ENCODE measurements at places on chromosomes 5 and 9.
A peak's percentile ranks its signal among the peaks of the same experiment; 100 is the strongest.

DNA sequence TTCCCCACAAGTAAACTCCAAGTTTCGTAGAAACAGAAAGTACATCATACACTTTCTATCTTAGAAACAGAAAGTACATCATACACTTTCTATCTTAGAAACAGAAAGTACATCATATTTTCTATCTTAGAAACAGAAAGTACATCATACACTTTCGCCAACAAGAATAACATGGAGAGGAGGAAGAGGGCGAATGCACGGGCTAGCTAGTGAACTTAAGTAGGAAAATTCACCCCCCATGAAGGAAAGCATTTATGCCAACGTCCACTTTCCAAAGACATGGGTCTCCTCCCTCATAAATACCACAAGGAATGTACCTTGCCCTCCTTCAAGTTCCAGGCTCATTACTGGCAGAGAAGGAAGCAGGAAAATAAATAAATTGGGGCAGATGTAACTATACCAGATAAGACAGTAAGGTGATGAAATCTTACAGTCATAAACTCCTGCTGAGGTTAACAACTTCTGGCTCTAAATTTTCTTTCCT is 64.7 kb downstream of the FRMD3 start:
- DNase-seq, result no peak

DNA sequence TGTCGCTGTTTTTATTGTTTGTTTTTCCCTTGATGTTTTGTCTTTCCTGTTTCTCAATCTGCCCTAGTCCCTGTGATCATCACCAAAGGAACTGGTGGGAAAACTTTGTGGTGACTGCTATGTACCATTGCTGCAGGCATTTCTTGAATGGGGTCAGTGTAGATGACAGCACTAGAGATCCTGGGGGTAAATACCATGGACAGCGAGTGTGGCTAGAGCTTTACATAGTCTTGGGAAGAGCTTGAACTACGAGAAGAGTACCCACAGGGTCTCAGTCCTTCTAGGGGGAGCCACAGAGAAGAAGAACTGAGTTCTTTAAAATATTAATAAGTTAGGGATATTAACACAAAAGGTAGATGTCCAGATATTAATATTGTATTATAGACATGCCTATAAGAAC is 138.8 kb downstream of the PAM start:
- DNase-seq, result no peak

DNA sequence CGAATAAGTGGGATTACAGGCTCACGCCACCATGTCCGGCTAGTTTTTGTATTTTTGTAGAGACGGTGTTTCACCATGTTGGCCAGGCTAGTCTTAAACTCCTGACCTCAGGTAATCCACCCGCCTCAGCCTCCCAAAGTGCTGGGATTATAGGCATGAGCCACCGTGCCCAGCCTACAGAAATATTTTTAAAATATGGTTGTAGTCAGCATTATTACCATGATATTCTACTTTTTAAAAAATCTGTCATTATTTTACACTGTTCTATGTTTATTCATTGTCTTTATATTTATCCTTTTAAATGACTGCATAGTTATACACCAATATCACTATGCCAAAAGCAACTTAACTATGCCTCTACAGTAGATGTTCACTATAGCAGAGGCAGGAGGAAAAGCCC is 41.6 kb upstream of the SLC30A5 start:
- DNase-seq, result no peak

GRCh38 chr9:101791938-101792337 is 53.5 kb upstream of the GRIN3A start:
- peak; percentile 53 for DNase-seq

DNA sequence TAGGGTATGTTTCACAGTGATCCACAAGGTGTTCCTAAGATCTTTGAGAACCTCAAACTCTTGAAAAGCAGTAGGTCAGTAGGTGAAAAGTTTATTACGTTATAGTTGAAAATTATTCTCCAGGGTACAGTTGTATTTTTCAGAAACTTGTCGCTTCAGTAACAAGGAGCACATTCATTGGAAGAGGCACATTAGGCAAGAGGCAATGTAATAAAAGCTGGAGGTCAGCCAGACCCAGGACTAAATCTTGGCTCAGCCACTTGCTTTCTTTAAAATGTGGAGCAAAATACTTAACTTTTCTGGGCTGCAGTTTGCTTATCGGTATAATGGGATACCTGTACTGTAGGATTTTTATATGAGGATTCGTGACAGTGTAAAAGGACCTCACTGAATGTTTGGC is 45.6 kb downstream of the TLE4 start:
- no peak for DNase-seq

GRCh38 chr5:32461441-32462120 is 17.0 kb upstream of the ZFR start:
- DNase-seq, result no peak

DNA sequence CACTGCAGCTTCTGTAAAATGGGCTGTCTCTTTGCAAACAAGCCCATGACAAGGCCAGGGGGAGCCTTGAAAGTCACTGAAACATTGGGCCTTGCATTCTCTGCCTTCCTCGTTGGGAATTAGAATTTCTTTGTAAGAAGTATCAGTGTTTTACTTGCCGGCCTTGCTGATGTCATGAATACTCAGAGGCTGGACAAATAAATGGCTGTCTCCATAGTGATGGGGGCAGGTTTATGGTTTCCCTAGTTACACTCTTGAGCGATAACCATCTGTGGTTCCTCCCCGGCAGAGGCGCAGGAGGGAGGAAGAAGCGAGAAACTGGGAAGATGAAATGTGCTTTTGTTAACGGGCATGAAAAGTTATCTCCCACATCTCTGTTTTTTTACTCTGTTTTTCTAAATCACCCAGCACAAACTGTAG is 272.7 kb upstream of the PANK3 start:
- peak; percentile 84 for DNase-seq

DNA sequence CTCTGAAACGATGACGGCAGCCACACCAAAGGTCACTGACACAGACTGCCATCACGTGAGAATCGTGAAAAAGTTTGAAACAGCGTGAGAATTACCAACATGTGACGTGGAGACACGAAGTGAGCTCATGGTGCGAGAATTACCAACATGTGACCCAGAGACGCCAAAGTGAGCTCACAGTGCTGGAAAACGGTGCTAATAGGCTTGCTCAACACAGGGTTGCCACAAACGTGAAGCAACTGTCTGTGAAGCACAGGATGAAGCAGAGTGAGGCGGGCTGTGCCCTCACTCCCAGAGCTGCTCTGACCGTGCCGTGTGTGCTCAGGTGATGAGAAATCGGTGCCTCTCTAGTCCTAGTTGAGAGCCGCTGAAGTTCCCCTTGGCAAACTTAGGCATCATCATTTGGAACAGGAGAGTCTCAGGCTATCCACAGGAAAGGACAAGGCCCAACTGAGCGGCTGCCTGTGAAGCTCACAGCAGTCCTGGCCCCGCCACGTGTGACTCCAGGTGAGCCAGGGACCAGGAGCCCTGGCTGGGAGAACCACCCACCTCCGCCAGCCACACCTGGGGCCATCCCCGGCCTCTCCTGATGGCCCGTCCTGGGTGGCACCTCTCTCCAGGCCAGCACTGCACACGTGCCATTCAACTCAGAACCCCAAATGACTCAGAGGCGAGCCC is 29.8 kb upstream of the SLC6A3 start:
- no peak for DNase-seq

- no peak for DNase-seq
Measured at GRCh38 chr5:127924606-127925005, 159.0 kb upstream of the SLC12A2 start.

DNA sequence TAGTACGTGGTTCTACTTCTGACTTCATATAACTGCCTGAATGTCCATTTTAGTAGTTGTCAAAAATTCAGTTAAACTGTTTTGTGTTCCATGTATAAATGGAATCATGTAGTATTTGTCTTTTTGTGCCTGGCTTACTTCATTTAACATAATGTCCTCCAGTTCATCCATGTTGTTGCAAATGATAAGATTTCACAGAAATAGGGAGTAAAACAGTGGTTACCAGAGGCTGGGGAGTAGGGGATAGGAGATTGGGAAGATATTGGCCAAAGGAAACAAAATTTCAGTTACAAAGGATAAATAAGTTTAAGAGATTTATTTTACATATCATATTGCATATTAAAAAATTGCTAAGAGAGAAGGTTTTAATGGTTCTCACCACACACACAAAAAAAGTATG is 425.0 kb upstream of the MEF2C start:
- no peak for DNase-seq

DNA sequence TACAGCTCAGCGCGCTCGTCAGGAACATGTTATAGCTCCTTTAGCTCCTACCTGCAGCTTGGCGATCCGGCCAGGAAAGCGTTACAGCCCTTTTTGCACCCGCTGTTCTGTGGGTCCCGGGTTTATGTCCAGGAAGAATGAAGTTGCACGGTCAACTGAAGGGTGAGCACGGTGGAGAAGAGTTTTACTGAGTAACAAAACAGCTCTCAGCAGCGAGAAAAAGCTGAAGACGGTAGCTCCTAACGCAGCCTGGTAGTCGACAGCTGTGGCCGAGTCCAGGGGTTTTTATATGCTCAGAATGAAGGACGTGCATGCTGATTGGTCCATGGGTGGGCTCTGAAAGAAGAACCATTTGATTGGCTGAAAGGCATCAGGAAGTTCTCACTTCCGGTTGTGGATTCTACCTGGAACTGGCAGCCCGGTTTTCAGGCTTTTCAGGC is 1830.1 kb upstream of the NUDT12 start:
- DNase-seq, result no peak

- DNase-seq, result no peak
Measured at GRCh38 chr9:97919217-97919813, 3.0 kb downstream of the TRMO start.

DNA sequence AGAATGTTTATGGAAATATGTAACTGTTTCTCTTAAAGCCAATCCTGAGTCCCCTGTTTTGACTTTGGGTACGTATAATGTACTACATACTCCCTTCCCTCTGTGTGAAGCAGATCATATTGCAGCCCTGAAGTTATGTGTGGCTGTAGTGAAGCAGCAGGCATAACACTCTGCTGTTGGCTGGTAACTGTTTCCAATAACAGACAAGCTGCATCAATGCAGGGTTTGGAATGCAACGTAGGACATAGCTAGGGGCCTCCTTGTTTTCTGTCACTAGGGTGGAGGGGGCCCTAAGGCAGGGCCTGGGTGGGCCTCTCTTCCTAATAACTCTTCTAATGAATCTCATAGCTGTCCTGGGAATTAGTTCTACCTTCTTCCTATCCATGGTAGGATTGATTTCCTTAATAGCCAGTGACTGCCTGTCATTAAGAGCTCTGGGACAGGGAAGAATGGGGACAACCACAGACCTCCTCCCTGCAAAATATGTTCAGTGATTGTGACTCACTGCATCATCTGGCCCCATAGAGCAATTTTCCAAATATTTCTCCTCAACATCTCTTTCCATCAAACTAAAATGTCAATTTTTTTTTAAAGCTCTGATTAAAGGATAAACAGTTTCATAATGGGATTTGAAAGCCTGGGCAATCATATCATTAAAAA is 129.6 kb upstream of the HMHB1 start:
- DNase-seq, result peak; percentile 20

- DNase-seq, result no peak
Measured at GRCh38 chr5:92070786-92071185, 687.7 kb upstream of the ARRDC3 start.

- no peak for DNase-seq
Measured at GRCh38 chr5:29061381-29061780, 2023.0 kb upstream of the CDH9 start.

GRCh38 chr5:156400231-156400986 is 73.4 kb downstream of the SGCD start:
- DNase-seq, result no peak

GRCh38 chr5:143229896-143230675 is 173.4 kb downstream of the NR3C1 start:
- no peak for DNase-seq

DNA sequence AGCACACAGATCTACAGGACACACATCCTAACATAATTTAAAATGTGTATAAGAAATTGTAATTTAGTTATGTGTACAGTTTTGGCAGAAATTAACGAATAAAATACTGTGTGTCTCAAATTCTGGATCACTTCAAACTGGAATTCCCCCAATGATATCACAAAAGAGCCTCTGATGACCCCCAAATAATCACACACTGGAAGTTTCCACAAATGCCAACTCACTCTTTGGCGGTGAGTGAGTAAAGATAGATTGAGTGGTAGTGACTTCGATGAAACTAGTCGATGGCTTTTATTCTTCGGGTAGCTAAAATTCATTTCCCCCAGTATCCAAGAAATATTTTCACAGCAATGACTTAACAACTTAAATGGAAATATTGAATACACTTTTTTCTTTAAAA is 2.2 kb downstream of the ZNF366 start:
- no peak for DNase-seq

GRCh38 chr9:72494051-72494450 is 27.4 kb upstream of the TMC1 start:
- no peak for DNase-seq

DNA sequence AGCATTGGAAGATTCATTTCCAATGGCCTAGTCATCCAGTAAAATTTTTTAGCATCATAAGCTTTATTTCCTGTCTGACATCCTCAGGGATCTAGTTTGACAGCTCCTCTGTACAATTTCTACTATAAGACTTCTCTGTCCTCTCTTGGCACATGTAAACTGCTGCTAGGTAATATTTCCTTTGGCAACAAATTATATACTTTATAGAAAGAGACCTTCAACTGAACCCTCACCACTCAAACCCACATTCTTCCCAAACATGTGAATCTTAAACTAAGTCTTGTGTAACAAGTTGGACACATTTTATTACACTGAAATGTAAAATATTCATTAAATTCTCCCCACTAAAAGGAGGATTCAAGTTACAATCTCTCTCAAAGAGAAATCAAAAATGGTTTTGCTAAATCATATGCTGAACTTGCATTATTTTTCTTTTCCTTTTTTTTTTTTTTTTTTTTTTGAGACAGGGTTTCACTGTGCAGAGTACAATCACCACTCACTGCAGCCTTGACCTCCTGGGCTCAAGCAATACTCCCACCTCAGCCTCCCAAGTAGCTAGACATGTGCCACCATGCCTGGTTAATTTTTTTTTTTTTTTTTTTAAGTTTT is 36.9 kb downstream of the SCAI start:
- no peak for DNase-seq
